ENCODE measurements at places on chromosomes 3 and 15. TPM values are rescaled to one million over a fixed set of nuclear protein-coding genes. Genes with fewer than 3 reads are reported as not detected.

OIP5 gene
- 40.1 TPM for total RNA-seq

FSD2 gene
- total RNA-seq = not detected

GOLGA8H gene
- total RNA-seq = not detected

FOXP1 gene
- 15.9 TPM for total RNA-seq

YEATS2 gene
- total RNA-seq = 19.2 TPM

ATP2B2 gene
- 0.12 TPM for total RNA-seq

C3orf22 gene
- total RNA-seq = not detected

PRTG gene
- total RNA-seq = 2.1 TPM

GRAMD1C gene
- total RNA-seq = 0.23 TPM

ERICH6 gene
- 0.06 TPM for total RNA-seq

CCDC33 gene
- 2.8 TPM for total RNA-seq

SCG3 gene
- total RNA-seq = not detected

CFAP44 gene
- total RNA-seq = 0.91 TPM

HESX1 gene
- not detected for total RNA-seq

ZPLD1 gene
- 0.06 TPM for total RNA-seq

C3orf85 gene
- total RNA-seq = not detected

CSPG5 gene
- 0.93 TPM for total RNA-seq

COL8A1 gene
- 24.3 TPM for total RNA-seq

KCNAB1 gene
- total RNA-seq = 0.10 TPM

CCR3 gene
- total RNA-seq = 0.29 TPM

PRRT3 gene
- total RNA-seq = 3.4 TPM
